Left kidney (tissue), 8 donors: ENCODE measurements at places on chromosomes 1 and 21. TPM values are rescaled to one million over a fixed set of nuclear protein-coding genes. Genes with fewer than 3 reads are reported as not detected.

DNA sequence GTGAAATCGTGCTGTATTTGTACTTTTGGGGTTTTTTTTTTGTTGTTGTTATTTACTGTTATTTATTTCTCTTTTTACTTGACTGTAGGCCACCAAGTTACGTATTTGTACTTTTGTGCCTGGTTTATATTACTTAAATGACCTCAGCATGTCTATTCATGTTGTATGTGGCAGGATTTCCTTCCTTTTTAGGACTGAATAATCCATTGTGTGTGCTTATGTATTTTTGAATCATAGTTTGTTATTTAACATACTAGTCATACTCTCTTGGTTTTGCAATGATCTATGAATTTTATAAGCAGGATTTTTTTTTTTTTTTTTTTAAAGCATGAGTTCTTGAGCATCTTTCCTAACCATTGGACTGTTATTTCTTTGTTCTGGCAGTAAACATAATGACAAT is 51.2 kb downstream of the RNF2 start:
- DNase-seq = no peak

- DNase-seq = no peak
These were observed 14.4 kb upstream of the VPS26C start for GRCh38 chr21:37281579-37281978.

KRTAP6-3 gene
- polyA plus RNA-seq = not detected

- DNase-seq = no peak
These were observed 2.4 kb downstream of the KIF17 start for GRCh38 chr1:20715406-20715805.

- DNase-seq = no peak
These were observed 19.6 kb upstream of the ERO1B start for GRCh38 chr1:236301080-236301957.

GRCh38 chr1:156901966-156902915 is 8.7 kb downstream of the PEAR1 start:
- DNase-seq = no peak

CGN gene
- 55.6 TPM for polyA plus RNA-seq

- no peak for DNase-seq
These were observed 30.3 kb upstream of the CLIC4 start for GRCh38 chr1:24714859-24715520.

GRCh38 chr1:14923727-14924452 is 229.7 kb upstream of the TMEM51 start:
- DNase-seq = no peak

- no peak for DNase-seq
These were observed 14.2 kb downstream of the CHRNB2 start for GRCh38 chr1:154581766-154582165.

FCRL5 gene
- 0.17 TPM for polyA plus RNA-seq

RHEX gene
- 6.2 TPM for polyA plus RNA-seq

- no peak for DNase-seq
These were observed 48.5 kb downstream of the UTP25 start for GRCh38 chr1:209876078-209876800.

- no peak for DNase-seq
These were observed 114.4 kb upstream of the GADD45A start for GRCh38 chr1:67570486-67571143.

GRCh38 chr1:3032371-3033039 is 11.2 kb downstream of the ACTRT2 start:
- no peak for DNase-seq

SPRR4 gene
- polyA plus RNA-seq = not detected

GRCh38 chr21:22201669-22202068 is 1203.5 kb downstream of the NCAM2 start:
- no peak for DNase-seq

- no peak for DNase-seq
These were observed 22.7 kb downstream of the MAB21L3 start for GRCh38 chr1:116133696-116134475.

IVL gene
- 0.23 TPM for polyA plus RNA-seq

- DNase-seq = no peak
These were observed 8.3 kb downstream of the NT5C1A start for GRCh38 chr1:39663559-39663958.

DNA sequence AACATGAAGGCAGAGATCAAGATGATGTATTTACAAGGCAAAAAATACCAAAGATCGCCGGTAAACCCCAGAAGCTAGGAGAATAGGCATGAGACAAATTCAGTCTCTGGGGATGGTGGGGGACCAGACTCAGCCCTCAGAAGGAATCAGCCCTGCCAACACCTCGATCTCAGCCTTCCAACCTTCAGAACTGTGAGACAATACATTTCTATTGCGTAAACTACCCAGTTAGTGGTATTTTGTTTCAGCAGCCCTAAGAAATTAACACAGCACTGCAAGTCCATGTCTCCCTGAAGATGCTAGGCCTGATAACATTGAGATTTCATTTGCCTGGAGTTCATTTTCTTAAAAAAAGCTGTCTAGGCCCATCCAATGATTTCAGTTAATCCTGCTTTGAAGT is 622.5 kb downstream of the PTPRC start:
- no peak for DNase-seq

AQP10 gene
- 0.13 TPM for polyA plus RNA-seq

- no peak for DNase-seq
These were observed 45.5 kb downstream of the SNRPE start for GRCh38 chr1:203906932-203907331.

DNA sequence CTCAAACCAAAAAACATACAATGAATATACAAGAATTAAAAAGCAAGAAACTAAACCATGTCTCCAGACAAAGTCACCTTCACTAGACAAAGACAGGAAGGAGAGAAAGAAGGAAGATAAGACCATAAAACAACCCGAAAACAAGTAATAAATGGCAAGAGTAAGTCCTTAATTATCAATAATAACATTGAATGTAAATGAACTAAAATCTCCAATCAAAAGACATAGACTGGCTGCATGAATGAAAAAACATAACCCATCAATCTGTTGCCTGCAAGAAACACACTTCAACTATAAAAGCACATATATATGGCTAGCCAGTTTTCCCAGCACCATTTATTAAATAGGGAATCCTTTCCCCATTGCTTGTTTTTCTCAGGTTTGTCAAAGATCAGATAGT is 100.8 kb upstream of the SAMSN1 start:
- no peak for DNase-seq

DNA sequence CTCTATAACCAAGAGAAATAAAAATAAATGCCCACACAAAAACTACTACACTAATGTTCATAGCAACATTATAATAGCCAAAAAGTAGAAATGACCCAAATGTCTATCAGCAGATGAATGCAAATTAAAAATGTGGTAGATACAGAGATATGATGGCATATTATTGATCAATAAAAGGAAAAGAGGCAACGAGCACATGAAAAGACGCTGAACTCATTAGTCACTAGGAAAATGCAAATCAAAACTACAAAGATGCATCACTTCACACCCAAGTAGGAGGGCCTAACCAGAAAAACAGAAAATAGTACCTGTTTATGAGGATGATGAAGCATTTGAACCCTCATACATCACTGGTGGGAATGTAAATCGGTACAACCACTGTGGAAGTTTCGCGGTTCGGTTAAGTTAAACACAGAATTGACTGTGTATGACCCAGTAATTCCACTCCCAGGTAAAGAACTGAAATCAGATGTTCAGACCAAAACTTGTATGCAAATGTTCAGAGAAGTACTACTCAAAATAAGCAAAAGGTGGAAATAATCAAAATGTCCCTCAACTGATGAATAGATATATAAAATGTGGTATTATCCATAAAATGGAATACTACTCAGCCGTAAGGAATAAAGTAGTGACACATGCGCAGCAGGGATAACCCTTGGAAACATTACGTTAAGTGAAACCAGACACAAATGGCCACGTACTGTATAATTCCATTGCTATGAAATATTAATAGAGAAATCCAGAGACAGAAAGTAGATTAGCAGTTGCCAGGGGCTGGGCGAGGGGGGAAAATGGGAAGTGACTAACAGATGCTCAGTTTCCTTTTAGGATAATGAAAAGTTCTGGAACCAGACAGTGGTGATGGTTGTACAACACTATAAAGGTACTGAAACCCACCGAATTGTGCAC is 3.1 kb downstream of the USP48 start:
- no peak for DNase-seq

DNA sequence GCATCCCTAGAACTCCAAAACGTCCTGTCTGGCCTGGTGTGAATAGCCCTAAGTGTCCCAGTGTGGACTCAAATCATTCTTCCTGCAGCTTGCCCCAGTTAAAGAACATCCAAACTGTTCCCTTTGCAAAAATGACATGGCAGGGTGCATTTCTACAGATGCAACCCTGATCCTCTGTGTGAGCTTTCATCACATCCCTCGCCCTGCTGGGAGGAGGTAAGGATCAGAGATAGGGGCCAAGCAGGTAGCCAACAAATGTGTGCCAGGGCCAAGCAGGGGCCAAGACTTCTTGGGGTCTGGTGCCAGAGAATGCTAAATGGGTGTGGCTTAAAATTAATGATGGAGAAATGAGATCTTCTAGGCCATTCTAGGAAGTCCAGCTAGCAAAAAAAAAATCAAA is 27.1 kb upstream of the MPZL1 start:
- no peak for DNase-seq

MYCL gene
- 7.1 TPM for polyA plus RNA-seq

- no peak for DNase-seq
These were observed 3.2 kb upstream of the SLC27A3 start for GRCh38 chr1:153771841-153772593.

HS2ST1 gene
- 54.4 TPM for polyA plus RNA-seq

- no peak for DNase-seq
These were observed 230.1 kb downstream of the BARHL2 start for GRCh38 chr1:90486996-90487395.

DNA sequence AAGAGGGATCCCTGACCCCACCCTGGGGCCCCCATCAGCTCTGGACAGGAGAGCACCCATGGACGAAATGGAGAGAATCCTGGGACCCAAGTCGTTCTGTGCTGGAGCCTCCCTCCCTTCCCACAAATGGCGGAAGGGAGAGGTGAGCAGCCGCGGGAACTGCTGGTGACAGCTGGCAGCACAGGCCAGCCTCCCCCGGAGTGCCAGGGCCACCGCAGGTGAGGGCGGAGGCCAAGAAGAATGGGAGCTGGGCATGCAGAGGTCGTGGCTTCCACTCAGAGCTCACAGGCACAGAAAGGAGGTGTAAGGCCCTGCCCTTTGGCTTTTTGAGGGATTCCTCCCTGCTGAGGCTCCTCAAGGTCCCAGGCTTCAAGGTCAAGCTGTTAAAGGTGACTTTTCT is 24.6 kb downstream of the SLC1A7 start:
- no peak for DNase-seq

GRCh38 chr1:157639800-157640199 is 41.9 kb upstream of the FCRL4 start:
- DNase-seq = no peak

ITLN1 gene
- 1.6 TPM for polyA plus RNA-seq

DNA sequence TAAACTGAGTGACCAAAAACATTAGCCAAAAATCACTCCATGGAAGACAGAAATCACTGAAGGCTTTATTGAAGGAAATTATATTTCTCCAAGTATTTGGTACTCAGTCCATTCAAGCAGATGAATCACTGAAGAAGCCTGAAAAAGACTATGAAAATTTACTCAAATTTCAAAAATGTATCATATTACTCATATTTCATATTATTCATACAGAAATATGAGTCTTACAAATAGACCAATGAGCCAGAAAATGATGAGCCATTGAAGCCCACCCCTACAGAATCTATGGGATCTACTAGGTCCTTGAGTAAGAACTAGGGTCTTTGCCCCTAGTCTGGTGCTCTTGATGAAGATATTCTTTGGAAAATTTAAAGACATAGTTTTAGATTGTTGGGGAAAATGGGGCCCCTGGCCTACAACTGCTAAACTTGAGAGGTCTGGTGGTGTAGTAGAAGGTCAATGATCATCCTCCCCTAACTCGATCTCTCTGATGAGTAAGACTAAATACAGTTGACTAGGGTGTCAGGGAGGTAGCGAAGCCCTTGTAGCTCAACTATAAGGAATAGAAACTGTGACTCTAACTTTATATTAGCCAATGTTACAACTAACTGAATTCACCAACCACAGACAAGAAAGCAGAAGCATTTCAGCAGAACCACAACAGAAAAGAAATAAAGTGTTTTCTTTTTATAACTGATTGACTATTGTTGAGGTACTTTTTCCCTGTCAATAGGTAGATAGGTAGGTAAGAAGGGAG is 81.0 kb downstream of the NOTCH2 start:
- DNase-seq = no peak

DNA sequence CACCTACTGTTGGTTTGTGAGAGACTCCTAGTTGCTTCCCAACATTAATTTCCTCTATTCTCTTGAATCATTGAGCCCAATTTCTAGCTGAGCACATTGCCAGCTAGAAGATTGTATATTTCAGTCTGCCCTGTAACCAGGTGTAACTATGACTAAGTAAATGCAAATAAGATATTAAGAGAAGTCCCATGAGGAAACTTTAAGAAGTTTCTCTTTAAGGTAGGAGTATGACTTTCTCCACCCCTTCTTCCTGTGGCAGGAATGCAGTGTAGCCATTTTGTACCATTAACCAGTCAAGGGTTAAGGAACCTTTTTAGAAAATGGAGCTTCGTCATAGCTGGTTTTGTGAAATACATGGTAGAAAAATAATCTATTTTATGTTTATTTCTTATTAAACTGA is 534.2 kb upstream of the RGS18 start:
- DNase-seq = no peak

- no peak for DNase-seq
These were observed 24.9 kb downstream of the PHGDH start for GRCh38 chr1:119736649-119737039.

- DNase-seq = no peak
These were observed 20.1 kb upstream of the PDE4B start for GRCh38 chr1:65772607-65773006.

DNA sequence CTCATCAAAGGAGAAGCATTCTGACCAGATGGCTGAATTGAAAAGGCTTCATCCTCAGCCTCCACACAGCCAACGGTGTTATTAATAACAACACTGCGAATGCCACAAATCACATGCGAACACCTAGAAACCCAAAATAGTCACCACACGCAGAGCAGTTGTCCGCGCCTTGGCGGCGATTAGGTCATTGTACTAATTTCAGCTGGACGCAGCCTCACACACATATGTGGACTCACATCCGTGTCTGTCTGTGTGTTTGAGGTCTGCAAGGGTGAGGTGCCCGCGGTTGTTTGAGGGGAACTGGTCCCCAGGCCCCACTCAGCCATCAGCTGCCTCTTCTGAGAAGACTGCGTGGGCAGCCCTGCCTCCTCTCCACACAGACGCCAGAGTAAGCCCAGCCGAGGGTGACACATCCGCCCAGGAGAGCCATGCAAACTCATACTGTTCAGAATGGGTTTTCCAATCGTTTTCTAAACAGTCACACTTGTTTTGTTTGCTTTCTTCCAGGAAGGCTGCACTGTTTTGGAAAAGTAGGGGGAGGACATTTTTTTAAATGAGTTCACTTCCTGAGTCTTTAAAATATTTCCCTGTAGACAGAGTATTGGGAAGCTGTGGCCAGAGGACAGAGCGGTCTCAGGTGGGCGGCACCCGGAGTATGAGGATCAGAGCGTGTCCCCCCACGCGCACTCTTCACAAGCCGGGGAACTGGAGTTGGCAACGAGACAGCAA is 53.4 kb downstream of the TOMM20 start:
- DNase-seq = no peak

DNA sequence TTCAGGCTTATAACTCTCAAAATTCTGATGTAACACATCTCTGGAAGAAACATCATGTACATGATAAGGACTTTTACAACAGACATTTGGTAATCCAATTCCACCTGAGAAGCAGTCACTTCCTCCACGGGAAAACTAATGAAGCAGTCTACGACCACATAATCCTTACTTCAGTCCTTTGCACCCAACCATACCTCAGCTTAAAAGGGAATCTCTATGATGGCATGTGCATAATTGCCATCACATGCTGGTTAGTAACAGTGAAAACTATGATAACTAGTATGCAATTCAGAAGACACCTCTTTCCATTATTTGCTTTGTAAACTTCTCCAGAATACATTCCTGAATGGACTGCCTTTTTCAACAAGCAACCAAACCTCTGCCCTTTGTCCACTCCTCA is 53.1 kb downstream of the TTC13 start:
- DNase-seq = no peak

FMN2 gene
- polyA plus RNA-seq = 6.9 TPM
